ENCODE measurements at places on chromosomes 7 and 10.

DNA sequence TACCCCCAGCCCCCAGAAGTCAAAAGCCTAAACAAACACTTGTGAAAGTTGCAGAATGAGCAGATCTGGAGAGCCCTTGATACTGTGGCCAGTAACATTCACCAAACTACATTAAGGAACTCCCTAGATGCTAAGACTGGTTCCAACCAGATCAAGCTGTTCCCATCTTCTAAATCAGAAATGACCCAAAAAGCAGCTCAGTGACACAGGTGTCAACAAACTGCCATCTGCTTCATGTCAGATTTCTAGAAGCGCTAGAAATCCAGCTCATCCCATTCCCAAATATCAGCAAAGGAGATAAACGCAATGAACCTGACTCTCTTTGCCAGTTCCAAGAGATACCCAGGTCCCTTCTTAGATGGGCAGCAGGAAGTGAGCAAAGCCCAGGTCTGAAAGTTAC lies 90.6 kb downstream of the GFRA1 start:
- DNase-seq = no peak

GRCh38 chr7:15828881-15829280 lies 142.4 kb upstream of the MEOX2 start:
- DNase-seq = no peak

GRCh38 chr7:33039257-33039902 lies 23.2 kb downstream of the NT5C3A start:
- no peak for DNase-seq

GRCh38 chr7:158613481-158613880 lies 25.9 kb upstream of the PTPRN2 start:
- DNase-seq = no peak

GRCh38 chr10:62651341-62651740 lies 153.2 kb upstream of the ADO start:
- DNase-seq = peak; percentile 64

- DNase-seq = peak; percentile 80
Measured at GRCh38 chr7:140525743-140526142, 46.4 kb upstream of the MKRN1 start.

DNA sequence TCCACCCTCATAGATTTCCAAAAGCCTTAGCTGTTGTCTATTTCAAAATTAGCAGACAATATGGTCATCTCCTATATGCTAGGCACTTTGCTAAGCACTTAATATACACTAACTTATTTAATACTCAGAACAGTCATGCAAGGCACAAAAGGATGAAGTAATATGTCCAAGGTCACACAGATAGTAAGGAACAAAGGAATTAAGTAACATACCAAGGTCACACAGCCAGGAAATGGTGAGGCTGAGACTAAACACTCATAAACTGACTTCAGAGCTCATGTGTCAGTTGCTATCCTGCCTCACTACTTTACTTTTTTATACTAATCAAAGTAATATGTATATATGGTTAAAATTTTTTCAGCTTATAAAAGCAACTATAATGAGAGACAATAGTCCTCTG lies 23.6 kb upstream of the HIBADH start:
- DNase-seq = no peak

GRCh38 chr10:77552252-77552651 lies 85.4 kb downstream of the KCNMA1 start:
- DNase-seq = no peak

- no peak for DNase-seq
Measured at GRCh38 chr7:23419160-23419559, 51.1 kb downstream of the IGF2BP3 start.

GRCh38 chr7:139737221-139738100 lies 40.3 kb downstream of the HIPK2 start:
- peak; percentile 64 for DNase-seq

- DNase-seq = no peak
Measured at GRCh38 chr10:109178591-109178990, 744.7 kb downstream of the XPNPEP1 start.

- DNase-seq = no peak
Measured at GRCh38 chr7:142331941-142332340, 74.1 kb upstream of the PRSS58 start.

- DNase-seq = no peak
Measured at GRCh38 chr7:112788778-112789343, 1.3 kb downstream of the TMEM168 start.

DNA sequence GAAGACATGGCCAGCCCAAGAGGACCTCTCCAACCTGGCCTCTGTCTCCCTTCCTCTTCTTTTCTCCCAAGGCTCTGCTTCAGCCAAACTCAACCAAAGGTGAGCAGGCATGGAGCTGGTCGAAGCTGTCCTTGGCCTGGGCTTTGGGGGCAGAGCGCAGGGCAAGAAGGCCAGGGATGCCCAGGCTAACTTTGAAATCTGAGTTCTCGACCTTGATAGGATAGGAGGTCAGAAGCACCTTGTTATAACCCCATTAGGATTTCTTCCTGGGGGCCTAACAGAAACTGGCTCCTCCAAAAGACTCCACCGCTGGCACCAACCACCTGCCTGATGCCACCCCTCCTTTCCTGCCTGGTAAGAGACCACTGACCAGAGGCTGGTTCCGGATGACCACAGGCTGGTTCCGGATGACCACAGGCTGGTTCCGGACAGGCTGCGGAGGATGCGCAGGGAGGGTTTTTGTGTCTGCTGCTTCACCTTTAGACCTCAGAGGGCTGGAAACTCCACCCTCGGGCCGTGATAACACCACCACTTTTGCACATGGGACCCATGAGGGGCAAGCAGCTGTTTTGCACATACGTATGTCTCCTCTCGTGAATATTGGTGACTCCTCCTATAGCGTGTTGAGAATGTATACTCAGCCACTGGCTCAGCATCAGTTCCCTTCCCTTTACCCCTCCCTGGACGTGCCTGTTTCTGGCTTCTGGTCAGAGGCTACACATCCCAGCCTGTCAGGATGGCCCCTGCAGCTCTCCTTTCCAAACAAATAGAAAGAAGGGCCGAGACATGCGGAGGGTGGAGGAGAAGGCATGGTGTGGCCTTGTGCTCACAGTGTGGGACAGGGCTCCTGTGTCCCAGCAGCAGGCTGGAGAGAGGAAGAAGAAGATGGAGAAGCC lies 140.1 kb downstream of the DNAJB6 start:
- no peak for DNase-seq

GRCh38 chr7:87128861-87129267 lies 23.4 kb upstream of the DMTF1 start:
- no peak for DNase-seq

- DNase-seq = peak; percentile 65
Measured at GRCh38 chr7:55964261-55965099, at the start of gene NIPSNAP2. Gene NIPSNAP2 (plus strand): TSS chr7:55964585. CDS start chr7:55964610, 25 bp downstream.

DNA sequence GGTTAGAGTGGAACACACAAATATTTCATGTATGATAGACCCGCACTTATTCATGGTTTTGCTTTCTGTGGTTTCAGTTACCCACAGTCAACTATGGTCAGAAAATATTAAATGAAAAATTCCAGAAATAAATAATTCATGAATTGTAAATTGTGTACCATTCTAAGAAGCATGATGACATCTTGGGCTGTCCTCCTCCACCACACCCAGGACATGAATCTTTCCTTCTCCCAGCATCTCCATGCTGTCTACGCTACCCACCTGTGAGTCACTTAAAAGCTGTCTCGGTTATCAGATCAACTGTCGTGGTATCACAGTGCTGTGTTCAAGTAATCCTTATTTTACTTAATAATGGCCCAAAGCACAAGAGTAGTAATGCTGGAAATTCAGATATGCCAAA lies 419.6 kb upstream of the NRP1 start:
- no peak for DNase-seq

- DNase-seq = no peak
Measured at GRCh38 chr10:61001731-61002122, 57.7 kb upstream of the RHOBTB1 start.

GRCh38 chr10:23194966-23195845 lies 3.1 kb downstream of the PTF1A start:
- no peak for DNase-seq

- DNase-seq = no peak
Measured at GRCh38 chr7:65910237-65910636, 37.4 kb downstream of the VKORC1L1 start.

DNA sequence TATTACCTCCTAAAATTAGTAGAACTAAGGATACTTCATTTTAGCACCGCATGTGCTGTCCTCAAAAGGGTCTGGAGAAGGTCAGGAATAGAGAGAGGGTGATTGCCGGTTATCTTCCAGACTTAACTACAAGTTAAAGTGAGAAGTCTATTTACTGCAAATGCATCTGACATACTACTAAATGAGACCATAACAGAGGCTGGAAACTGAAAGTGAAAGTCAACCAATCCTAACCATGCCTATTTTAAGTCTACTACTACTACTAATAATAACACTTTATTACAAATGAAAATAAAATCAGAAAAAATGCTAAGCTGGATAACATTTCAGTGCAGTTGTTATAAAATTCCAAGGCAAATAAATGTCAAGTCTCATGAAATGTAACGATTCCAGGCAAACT lies 244.7 kb downstream of the KIF20B start:
- DNase-seq = no peak

- DNase-seq = no peak
Measured at GRCh38 chr10:74207691-74208480, 56.9 kb downstream of the ADK start.

DNA sequence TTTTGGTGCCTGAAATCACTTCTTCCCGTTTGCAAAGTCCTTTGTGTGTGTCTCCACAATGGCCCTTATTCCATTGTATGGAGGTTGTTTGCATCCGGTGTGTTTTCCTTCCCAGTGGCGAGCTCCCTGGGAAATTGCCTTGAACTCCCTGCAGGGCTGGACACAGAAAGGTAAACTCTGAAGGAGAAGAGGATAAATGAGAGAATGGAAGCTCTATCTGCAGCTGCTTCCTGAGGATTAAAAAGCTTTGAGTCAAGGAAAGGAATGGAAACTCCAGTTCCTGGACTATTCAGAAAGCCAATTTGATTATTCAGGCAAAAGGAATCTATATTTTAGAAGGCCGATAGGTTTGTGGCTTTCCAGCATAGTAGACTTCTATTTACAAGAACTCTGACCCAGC lies 4.4 kb upstream of the GRK5 start:
- peak; percentile 70 for DNase-seq

DNA sequence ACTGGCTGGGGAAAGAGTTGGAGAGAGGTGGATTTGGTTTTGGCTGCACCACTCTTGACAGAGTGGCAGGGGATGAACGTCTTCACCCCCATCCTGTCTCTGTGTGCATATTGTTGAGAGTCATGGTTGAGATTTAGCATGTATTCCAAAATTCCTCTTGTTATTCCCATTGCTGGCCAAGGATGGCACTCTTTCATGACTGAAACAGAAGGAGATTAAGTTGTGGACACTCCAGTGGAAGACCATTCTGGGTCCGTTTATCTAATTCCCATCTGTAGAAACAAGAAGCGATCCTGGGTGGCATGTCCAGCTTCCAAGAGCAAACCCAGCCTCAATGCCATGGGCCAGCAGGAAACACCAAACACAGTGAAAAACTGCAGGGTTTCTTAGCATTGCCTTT lies 469.0 kb upstream of the IGFBP3 start:
- peak; percentile 31 for DNase-seq

GRCh38 chr10:19767876-19768275 lies 48.4 kb upstream of the PLXDC2 start:
- no peak for DNase-seq

GRCh38 chr7:158539711-158540146 lies 47.9 kb downstream of the PTPRN2 start:
- DNase-seq = no peak

DNA sequence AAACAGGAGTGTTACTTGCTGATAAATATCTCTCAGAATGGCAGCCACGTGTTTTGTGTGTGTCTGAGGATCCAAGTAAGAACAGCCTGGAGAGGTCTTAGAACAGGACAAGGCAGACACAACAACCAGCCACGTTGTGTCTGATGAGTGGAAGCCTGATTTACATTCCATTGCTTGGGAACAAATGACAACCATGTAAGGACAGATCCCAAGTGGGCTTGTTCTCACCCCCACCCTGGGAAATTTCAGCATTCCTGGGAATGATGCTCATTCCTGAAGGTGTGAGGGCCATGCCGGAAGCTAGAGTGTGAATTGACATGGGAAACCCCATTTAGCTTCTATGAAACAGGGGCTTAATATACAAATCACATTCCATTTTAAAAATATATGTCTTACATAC lies 35.9 kb downstream of the IL6 start:
- DNase-seq = peak; percentile 15

GRCh38 chr10:49183596-49184542 lies 4.3 kb downstream of the TMEM273 start:
- DNase-seq = no peak

DNA sequence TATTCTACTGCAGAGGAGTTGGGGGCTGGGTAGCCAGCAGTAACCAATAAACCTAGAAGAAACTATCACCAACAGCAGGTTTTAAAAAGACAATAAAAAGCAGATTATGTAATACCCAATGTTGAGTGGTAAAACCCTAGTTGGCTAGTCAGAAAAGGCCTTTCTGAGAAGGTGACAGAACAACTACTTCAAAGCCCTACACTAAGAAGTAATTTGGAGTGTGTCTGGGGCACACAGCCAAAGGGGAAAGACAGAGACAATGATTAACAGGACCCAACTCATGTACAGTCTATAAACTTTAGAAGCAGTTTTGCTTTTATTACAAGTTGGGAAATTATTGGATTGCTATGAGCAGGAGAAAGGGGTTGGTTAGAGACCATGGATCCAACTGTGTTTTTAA lies 77.2 kb upstream of the TMEM106B start:
- DNase-seq = no peak

DNA sequence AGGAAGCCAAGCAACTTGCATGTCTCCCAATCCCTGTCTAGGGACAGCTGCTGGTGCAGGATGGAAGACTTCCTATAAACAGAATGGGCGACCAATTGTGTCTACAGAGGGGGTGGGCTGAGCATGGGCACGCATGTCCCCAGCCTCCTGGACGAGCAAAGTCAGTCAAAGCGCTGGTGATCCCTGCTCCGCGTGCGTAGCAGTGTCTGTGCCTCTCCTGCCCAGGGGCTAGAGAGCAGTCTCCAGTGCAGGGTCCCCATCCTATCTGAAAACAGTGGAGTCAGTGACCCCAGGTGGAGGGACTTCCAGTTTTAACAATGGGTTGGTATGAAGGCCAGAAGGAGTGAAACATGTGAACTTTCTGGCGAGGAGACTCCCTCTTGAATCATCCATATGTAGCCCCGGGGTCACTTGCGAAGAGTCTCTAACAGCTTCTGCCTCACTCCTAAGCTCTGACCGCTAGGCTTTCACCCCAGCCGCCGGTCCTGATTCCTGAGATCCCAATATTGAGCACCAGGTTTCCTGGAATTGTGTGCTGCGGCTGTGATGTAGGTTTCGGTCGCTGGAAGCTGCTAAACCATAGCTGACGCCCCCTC lies 714 bp upstream of the CASP2 start:
- no peak for DNase-seq

DNA sequence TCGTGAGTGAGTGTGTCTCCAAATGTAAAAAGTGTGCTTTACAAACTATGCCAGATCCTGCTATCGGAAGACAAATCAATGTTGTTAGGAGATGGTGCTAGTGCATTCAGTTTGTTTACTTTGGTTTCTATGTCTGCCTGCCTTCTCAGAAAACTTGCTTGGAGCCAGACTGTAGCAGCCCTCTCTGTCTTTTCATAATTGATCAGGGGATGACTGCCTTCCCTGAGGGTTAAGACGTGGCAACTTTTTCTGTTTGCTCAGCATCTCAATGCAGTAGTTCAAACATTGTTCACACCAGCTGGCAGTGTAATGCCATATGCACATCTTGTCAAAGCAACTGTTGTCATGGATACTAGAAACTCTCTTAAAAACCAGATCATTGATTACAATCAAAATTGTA lies 118.5 kb downstream of the FOXP2 start:
- no peak for DNase-seq
